Left lobe of liver (tissue), 2 donors: ENCODE measurements at places on chromosomes 4 and X.

- no peak for DNase-seq
Measured at GRCh38 chr4:144902614-144903013, 195.4 kb downstream of the ANAPC10 start.

DNA sequence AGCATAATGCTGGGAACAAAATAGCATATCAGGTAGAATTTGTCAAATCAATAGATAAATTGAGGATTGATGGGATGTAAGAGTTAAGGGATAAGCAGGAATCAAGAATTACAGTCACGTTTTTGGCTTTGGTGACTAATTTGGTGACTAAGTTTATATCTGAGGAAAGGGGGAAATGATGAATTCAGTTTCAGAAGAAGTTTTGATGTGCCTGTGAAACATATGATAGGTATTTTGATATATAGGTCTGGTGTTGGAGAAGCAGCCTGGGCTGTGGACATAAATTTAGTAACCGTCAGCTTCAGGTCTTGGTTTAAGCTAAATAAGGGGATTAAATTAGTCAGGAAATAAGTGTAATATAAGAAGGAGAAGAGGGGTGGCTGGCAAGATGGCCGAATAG, 79.0 kb upstream of the EDA2R start:
- DNase-seq = no peak

DNA sequence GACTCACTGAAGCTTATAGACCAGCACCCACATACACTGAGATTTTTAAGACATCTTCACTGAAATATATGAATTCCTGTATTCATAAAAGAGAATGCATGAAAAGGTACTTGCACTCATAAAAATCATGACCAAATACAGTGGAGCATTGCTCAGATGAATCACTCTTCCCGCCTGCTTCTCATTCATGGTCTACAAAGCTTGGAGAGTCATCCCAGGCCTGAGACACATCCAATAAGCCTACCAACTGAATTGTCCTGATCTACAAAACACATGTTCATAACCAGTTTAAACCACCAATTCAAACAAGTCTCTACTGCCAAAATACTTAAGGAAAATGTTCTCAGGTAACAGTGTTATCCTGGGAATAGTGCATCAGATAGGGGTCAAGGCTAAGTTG, 38.1 kb downstream of the PROM1 start:
- no peak for DNase-seq

- DNase-seq = no peak
Measured at GRCh38 chr4:15349531-15349935, 78.3 kb upstream of the C1QTNF7 start.

GRCh38 chr4:168119890-168120289, 27.6 kb downstream of the ANXA10 start:
- no peak for DNase-seq

GRCh38 chrX:49287665-49288064, 15.8 kb upstream of the GAGE10 start:
- DNase-seq = no peak

- no peak for DNase-seq
Measured at GRCh38 chr4:124590480-124590879, 122.1 kb downstream of the ANKRD50 start.

DNA sequence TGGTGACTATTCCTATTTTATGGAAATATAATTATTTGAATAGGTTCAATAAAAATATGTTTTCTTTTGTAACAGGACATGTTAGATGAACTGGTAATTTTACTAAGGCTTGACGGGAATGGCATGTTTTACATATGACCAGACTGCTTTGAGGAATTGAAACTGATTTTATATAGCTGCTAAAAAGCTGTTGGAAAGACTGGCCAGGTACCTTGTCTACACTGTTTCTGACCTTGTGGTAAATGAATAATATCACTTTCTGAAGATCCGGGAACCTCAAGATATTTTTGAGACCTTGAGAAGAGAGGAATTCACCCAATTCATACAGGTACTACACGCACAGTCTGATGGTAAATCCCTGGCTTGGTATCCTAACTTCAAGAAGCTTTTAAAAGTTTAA, 42.1 kb upstream of the USP46 start:
- no peak for DNase-seq

- DNase-seq = no peak
Measured at GRCh38 chr4:166277401-166277800, 404.4 kb downstream of the TLL1 start.

- no peak for DNase-seq
Measured at GRCh38 chr4:155047755-155048154, 160.7 kb upstream of the NPY2R start.

- DNase-seq = no peak
Measured at GRCh38 chr4:173165706-173166105, 2.9 kb upstream of the GALNT7 start.

DNA sequence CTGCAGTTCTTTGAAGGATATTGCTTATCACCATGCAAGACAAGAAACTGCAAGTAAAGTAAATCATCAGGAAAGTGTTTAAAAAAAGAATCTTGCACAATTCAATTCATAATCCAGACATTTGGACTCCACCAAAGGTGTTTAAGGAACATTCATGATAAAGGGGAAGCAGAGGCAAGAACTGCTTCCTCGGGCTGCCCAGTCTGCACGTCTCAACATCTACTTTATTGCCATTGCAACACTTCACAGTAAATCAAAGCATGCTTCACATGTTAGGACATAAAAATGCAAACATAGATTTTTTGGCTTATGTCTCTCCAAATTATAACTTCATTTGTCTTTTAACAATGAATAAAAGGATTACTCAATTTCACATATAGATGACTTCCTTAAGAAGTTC, 42.5 kb downstream of the MID1 start:
- no peak for DNase-seq

DNA sequence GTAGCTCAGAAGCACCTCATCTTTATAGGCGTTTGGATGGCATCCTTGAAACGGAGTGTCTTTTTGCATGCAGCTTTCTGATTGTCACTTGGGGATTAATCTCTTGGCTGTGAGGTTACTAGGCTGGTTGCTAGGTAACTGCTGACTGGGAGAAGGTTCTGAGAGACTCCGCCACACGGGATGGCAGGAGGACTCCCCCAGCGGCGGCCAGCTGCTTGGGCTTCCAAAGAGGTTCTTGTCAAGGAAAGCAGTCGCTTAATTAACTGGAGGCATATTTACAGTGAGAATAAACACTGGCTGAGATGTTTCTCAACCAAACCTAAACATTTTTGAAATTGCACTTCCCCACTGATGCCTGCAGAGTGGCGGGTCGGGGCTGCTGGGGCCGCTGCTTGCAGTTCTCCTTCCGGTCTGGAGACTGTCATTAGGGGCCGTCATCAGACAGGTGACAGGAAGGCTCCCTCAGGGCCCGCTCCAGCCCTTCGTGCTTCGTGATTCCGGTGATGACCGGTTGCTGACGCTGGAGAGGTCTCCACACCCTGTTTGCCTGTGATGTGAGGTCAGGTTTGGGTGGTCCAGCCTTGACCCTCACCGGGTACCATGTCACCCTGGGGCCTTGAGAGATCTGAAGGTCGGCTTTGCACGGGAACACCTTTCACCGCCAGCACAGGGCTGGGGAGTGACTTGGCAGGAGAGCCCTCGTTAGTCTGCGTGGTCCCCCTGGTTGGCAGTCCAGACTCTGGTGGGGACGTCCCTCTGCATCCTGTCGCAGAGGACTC, 9.1 kb downstream of the NSG1 start:
- no peak for DNase-seq

DNA sequence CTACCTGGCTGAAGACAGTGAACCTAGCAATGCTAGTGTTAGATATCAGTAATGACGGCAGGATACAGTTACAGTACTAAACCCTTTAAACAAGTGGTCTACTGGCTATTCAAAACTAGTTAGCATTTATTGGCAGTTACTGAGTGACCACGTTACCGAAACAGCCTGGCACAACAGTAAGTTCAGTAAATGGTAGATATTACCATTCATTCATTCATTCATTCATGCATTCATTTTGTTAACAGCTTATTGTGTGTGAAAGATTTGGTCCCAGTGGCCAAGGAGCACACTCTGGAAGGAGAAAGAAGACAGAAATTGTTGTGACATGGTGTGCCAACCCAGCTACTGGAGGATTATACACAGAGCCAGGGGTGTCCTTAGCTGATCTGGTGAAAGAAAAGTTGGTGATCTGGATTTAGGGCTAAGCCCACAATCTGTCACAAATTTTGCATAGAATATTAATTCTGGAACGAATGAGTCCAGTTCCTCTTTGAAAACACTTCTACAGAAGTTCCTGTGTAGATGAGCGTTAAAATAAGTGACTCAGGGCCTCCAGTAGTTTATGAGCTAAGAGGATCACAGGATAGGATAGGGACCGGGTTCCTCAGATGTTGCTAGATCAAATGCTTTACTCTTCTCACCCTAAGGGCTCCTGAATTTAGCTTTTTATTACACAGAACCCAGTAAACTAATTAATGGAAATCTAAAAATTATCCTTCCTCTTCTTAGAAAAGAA, 179.1 kb downstream of the CBR4 start:
- no peak for DNase-seq

- no peak for DNase-seq
Measured at GRCh38 chrX:107935200-107935599, 47.0 kb downstream of the TEX13B start.

- DNase-seq = no peak
Measured at GRCh38 chrX:111410590-111411078, 1.4 kb downstream of the DCX start.

DNA sequence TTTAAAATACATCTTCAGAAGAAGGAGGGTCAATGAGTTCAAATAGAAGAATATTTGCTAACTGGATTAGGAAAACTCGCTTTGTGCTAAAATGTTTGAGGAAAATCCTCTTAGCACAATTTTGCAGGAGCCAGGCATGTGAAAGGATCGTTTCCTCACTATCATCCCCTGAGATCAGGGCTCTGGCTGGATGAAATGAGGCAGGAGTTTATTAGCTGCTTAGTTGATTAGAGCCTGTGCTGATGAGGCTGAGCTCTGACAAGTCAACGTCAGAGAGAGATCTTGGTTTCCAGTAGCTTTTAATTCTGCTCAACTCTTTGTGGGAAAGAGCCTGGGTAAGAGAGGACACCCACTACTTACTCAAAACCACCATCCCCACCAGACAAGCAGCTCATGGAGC, 8.0 kb upstream of the DRD5 start:
- DNase-seq = no peak
